ENCODE measurements at places on chromosomes 12 and 14.
A peak's percentile ranks its signal among the peaks of the same experiment; 100 is the strongest.

GRCh38 chr12:21774358-21775132 lies at the start of gene KCNJ8:
KCNJ8 (minus strand) TSS chr12:21774706; CDS start chr12:21773616, 1,090 bp downstream.
- DNase-seq: no peak

DNA sequence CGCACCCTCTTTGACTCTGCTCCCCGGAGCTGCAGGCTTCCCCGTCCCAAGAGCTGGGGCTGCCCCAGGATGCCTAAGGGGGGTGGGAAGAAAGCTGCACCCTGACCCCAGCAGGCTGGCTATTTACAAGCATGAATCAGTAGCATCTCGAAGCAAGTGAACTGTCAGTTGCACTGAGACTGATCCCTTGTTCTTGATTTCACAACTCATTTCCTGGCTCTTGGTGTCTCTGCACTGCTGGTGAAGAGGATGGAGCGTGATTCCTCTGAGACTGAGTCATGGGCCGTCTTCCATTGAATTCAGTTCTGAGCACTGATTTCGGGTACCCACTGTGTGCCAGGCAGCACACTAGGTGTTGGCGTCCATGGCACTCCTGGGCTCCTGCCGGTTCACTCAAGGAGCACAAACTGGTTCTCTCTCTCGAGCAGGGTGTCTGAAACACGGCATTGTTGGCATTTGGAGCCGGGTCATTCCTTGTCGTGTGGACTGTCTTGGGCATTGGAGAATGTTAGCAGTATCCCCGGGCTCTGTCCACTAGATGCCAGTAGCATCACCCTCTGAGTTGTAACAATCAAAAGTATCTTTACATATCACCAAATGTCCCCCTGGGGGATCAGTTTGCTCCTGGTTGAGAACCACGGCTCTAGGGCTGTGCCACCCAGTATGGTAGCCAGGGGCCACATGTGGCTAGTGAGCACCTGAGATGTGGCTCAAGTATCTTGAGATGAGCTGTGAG lies 86.9 kb downstream of the RIN3 start:
- DNase-seq: no peak

DNA sequence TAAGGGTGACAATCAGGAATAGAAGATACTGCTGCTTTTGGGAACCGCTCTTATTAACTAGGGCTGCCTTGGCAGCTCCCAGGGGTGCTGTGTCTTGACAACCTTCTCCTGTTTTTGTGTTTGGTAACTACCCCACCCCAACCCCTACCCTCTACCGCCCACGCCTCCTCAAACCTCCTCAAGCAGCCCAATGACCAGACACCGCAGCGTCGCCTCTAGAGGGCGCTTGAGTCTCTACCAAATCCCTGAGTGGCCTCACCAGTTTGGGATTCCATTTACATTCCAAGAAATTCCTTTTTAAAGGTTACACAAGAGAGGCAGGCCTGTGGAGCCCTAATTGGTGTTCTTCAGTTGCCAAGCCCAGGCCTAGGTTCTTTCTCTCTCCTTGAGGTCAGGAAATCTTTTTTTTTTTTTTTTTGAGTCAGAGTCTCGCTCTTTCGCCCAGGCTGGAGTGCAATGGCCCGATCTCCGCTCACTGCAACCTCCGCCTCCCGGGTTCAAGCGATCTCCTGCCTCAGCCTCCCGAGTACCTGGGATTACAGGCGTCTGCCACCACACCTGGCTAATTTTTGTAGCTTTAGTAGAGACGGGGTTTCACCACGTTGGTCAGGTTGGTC lies 72.4 kb upstream of the USP44 start:
- peak; percentile 85 for DNase-seq

DNA sequence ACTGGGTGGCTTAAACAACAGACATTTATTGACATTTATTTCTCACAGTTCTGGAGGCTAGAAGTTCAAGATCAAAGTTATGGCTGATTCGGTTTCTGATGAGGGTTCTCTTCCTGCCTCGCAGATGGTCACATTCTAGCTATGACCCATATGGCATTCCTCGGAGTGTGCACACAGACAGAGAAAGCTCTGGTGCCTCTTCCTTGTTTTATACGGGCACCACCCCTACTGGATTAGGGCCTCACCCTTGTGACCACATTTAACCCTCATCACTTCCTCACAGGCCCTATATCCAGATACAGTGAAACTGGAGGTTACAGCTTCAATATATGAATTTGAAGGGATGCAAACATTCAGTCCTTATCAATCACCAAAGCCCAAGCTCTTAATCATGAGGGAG lies 77.0 kb upstream of the OVCH1 start:
- no peak for DNase-seq

DNA sequence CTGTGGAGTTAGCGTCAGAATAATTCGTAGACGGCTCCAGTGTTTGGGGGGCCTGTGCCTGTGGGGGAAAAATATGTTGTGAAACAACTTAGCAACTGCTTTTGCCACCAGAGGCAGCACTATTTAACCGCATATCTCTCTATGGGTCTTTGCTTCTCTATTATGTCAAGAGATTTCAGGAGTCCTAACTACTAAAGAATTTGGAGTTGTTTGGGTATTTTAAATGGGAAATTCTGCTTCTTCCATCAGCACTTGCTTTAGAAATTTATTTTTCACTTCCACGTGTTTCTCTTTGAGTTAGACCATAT lies 594 bp upstream of the CLEC14A start:
- DNase-seq: peak; percentile 99

- no peak for DNase-seq
These were observed 220.5 kb downstream of the SEC23A start for GRCh38 chr14:38882533-38882932.

- no peak for DNase-seq
These were observed 4.6 kb downstream of the FAM177A1 start for GRCh38 chr14:35050652-35051051.

DNA sequence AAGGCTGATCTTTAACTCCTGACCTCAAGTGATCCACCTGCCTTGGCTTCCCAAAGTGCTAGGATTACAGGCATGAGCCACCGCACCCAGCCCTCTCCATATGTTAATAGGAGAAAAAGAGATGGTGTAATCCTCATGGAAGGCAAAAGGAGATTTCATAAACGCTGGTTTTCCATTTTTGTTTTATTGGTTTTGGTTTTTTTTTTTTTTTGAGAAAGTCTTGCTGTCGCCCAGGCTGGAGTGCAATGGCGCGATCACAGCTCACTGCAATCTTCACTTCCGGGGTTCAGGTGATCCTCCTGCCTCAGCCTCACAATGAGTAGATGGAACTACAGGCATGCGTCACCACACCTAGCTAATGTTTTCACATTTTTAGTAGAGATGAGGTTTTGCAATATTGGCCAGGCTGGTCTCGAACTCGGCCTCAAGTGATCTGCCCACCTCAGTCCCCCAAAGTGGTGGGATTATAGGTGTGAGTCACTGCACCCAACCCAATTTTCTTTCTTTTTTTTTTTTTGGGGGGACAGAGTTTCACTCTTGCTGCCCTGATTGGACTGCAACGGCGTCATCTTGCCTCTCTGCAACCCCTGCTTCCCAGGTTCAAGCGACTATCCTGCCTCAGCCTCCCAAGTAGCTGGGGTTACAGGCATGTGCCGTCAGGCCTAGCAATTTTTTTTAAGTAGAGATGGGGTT lies 8.1 kb downstream of the PTGES3 start:
- DNase-seq: no peak

GRCh38 chr12:19242581-19242980 lies 113.0 kb downstream of the PLEKHA5 start:
- no peak for DNase-seq

DNA sequence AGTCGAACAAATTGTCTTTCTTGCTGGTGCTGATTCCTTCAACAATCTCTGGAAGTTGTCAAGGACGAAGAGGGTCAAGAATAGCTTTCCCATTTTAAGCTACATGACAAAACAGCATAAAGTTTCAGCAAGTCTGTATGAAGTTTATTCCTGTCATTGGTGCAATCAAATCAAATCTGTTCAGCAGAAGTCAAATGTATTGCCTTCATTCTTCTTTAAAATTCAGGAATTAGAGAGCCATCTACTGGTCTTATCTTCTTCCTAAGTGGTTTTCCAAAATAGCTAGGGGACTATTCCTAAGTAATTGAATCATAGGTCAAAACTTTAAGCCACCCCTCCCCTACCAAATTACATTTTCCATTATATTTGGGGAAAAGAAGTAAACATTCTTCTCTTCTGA lies 990.2 kb downstream of the GALC start:
- no peak for DNase-seq

DNA sequence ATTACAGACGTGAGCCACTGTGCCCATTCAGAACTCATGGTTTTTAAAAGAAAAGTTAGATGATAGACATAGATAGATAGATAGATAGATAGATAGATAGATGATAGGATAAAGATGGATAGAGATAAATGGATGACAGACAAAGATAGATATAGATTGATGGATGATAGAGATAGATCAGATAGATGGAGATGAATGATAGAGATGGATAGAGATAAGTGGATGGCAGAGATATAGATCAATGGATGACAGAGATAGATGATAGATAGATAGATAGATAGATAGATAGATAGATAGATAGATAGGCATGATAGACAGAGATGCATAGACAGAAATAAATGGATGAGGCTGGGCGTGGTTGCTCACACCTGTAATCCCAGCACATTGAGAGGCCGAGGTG lies 13.7 kb upstream of the SLC25A3 start:
- no peak for DNase-seq

DNA sequence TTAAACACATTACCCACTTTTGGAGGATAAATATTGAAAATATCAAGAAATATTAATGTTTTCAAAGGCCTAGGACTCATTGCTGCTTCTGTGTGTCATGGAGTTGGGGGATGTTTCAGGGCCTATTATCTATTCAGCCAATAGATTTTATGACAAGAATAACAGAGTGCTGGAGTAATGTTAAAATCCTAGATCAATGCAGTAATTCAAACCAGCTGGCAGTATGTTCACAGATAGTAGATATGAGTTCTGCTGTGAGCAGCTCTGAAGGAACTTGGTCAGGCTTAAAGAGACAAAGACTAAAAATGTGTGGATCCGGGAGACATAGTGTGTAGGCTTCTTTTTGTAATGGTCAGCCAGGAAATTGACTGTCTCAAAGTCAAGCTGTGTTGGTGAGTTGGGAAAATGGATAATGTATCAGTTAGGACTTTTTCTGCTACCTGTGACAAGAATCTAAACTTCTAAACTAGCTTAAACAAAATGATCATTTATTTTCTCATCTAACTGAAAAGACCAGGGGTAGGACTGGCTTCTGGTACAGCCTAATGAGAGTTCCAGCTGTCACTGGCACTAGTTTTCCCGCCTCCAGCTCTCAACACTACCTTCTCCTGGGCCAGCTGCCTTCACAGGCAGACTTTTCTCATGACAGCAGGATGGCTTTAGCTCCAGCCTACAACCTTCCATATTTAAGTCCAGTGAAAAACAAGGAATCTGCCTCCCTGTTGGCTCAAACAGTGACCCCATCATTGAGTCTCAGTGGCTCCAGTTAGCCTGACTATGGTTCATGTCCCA lies 16.3 kb upstream of the POLR3B start:
- DNase-seq: no peak

DNA sequence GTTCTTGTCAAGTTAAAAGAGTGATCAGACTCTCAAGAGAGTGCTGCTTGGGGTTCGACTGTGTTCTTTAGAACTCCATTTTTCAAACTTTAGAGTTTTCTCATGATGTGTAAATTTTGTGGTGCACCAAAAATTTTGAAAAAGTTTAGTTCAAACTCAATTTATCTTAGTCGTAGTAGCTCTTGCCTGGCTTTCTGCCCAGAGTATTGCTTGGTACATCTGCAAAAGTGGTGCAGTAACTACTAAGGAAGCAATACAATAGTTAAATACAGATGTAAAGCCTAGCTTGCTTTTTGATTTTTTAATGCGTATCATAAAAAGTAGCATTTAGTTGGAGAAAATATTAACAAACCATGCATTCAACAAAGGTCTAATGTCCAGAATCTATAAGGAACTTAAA lies 9.5 kb upstream of the CCDC91 start:
- DNase-seq: no peak

- DNase-seq: no peak
These were observed 9.2 kb upstream of the TMEM117 start for GRCh38 chr12:43826681-43827080.

GRCh38 chr12:100904270-100904669 lies 109.7 kb downstream of the ANO4 start:
- no peak for DNase-seq

DNA sequence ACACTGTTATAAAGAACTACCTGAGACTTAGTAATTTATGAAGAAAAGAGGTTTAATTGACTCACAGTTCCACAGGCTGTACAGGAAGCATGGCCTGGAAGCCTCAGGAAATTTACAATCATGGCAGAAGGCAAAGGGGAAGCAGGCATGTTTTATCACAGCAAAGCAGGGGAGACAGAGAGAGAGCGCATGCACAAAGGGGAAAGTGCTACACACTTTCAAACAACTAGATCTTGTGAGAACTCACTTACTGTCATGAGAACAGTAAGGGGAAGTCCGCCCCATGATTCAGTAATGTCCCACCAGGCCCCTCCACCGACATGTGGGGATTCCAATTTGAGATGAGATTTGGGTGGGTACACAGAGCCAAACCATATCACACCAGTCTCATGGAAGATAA lies 313.9 kb downstream of the CACNA1C start:
- no peak for DNase-seq

DNA sequence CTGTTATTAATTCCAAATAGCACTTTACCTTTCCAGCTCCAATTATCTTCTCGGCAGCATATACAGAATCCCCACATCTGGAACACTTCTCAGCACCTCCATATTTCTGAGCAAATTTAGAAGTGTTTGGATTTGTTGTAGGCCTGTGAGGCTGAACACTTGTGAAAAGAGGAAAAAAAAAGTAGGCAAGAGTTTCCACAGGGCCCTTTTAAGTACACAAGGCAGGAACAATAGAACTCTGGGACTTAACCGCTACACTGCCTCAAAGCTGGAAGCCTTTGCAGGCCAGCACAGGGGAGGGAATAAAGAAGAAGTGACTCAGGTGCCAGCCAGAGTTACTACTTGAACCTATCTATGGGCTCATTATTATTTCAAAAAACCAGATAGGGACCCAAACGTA lies 18.6 kb downstream of the CSRP2 start:
- no peak for DNase-seq

DNA sequence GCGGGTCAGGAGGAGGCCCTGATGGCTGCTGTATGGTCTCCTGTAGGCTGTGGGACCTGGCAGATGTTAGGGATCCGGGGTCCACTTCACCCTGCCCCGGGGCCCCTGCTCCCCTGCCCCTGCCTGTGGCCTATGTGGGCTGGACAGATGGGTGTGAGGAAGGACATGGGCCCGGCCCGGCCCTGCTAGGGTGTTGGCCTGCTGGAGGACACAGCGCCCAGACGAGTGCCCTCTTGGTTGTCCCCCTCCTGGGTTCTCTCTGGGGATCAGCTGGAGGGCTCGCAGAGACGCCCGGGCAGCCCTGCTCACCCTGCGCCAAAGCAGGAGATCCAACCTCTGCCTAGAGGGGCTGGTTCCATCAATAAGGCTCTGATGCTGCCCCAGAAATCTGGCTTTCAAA lies 36.2 kb downstream of the BEGAIN start:
- no peak for DNase-seq

GRCh38 chr14:54767450-54767849 lies 135.2 kb downstream of the GCH1 start:
- no peak for DNase-seq

GRCh38 chr12:110379197-110379596 lies 24.3 kb downstream of the ANAPC7 start:
- DNase-seq: no peak

DNA sequence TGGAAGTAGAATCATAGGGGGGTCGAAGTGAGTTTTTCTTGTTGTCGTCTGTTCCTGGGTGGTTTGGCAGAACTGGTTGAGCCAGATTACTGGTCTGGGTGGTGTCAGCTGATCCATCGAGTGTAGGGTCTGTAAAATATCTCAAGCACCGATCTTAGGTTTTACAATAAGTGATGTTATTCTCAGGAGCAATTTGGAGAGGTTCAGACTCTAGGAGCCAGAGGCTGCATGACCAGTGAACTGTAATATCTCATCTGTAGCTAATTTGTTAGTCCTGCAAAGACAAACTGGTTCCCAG lies 9.7 kb upstream of the SERPINA1 start:
- DNase-seq: no peak

Data from pulmonary artery endothelial cell (primary cell).